Thyroid gland (tissue), 4 donors: ENCODE measurements at places on chromosomes 2 and 18.

DNA sequence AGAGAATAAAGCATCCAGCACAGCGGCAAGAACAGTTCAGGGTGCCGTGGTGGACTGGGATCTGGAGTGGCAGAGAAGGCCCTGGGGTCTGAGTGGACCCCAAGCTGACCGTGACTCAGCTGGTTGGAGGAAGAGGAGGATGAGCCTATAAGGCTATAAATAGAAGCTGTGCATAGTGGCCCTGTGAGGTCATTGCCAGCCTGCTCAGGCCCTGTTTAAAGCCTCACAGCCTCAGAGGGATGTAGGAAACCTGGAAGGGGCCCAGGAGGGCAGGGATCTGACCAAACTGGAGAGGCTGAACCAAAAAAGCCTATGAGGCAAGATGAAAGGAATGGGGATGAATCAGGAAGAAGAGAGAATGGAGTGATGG is 11.3 kb upstream of the DES start:
- no peak for DNase-seq

DNA sequence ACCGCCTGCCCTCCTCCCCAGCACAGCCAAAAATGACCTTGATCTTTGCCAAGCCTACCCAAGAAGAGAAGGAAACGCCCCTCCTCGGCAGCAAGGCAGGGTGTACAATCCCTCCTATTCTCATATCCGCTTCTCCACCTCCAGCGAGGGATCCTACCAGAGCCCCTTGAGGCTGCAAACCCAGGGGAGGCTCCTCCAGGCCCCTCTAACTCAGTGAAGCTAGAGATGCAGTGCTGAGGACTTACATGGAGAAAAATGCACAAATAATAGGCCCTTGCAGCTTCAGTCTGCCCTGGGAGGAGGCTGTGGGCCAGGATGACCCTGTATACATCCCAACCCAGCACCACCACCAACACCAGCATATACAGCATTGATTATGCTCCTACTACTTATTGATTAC is 46.9 kb upstream of the POMC start:
- DNase-seq, result no peak

- DNase-seq, result no peak
Observed at GRCh38 chr2:120599072-120599471, 136.6 kb upstream of the GLI2 start.

DNA sequence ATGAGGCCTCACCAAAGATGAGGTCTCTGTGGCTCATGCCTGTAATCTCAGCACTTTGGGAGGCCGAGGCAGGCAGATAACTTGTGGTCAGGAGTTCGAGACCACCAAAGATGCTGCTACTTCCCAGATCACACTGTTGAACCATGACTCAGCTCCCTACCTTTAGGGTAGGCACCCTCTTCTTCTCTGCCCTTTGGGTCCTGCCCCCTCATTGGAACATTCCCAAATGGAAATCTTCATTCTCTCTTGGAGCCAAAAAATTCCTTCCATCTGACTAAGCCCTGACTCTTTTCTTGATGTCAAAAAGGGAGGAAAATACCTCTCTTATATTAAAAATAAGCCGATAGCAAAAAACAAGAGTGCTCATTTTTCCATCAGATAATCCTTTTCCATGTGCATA is 183.5 kb downstream of the PAX3 start:
- DNase-seq, result no peak

- DNase-seq, result no peak
Observed at GRCh38 chr2:239399921-239400595, 762 bp downstream of the HDAC4 start.

DNA sequence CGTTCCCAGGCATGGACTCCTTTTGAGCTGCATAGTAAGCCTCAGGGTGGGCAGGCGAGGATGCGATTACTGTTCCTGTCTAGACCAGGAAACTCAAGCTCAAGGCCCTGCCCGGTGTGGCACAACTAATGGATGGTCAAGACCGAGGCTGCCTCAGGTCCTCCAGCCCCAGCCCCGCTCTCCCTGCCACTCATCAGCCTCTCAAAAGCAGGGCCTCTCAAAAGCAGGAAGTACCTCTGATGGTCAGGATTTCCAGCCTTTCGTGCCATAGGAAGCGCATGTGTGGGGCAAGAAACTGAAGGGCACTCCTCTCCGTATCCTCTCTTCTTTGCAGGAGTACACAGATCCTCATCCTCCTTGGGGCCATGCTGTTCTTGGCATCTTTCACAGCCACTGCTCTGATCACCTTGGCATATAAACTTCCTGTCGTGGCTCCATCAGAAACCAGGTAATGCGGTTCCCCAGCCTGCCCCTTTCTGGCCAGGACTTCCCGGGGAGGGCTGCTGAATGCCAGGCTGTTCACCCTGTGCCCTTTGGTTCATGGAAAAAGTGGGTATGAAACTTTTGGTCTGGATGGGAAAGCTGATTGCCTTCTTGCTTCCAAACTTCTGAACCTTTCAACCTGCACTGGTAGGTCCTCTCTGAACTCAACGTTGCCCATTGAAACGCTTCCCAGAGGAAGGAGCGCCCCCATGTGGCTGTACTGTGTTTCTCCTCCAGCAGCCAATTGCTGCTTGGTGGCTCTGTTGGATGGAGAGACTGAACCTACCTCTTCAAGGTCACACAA is 82.8 kb upstream of the SEC11C start:
- peak; percentile 88 for DNase-seq

- DNase-seq, result no peak
Observed at GRCh38 chr18:65329010-65329409, 421.8 kb upstream of the CDH7 start.

GRCh38 chr2:121884078-121884477 is 128.6 kb downstream of the TSN start:
- no peak for DNase-seq
